Suppressor macrophage (primary cell): ENCODE measurements at places on chromosomes 6 and 20.

- no peak for DNase-seq
These were observed 89.4 kb downstream of the GRM4 start for GRCh38 chr6:34056305-34057108.

DNA sequence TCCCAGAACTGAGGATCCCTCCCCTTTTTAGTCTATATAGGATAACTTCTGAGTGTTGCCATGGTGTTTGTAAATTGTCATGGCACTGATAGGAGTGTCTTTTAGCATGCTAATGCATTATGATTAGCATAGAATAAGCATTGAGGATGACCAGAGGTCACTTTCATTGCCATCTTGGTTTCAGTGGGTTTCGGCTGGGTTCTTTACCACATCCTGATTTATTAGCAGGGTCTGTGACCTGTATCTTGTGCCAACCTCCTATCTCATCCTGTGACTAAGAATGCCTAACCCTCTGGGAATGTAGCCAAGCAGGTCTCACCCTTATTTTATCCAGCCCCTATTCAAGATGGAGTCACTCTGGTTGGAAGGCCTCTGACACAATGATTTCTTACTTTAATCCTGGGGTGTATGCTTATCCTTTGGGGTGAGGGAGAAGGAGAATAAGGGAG, 19.6 kb downstream of the WFDC2 start:
- no peak for DNase-seq

DNA sequence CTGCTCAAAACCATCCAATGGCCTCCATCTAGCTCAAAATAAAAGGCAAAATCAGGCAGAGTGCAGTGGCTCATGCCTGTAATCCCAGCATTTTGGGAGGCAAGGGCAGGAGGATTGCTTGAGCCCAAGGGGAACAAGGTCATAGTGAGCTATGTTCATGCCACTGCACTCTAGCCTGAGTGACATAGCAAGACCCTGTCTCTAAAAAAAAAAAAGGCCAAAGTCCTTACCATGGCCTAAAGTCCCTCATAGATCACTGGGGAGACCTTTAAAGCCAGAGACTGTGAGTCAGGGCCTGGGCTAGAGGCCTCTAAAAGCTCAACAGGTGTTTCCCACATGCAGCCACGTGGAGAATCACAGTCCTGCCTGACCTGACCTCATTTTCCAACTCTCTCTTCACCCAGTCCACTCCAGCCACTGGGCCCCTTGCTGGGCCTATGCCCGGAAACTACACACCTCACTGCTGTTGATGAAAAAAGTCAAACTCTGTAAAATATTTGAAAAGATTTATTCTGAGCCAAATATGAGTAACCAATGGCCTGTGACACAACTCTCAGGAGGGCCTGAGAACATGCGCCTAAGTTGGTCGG, 28.2 kb upstream of the TAB2 start:
- no peak for DNase-seq

DNA sequence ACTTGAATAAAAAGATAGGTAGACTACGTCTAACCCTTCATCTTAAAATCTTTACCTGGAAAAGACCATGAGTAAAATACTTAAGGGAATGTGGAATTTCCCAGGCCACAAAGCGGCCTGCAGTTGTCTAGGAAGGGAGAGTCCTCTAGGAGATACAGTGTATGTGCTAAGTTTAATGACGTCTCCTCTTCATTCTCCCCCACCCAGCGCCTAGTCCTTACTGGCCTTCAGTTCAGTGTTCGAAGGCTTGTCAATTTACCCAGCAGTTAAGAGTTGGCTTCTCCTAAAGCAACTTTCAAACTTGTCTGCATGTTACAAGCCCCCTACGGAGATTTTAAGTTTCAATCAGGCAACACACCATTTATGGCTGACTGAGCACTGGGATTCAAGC, 35.2 kb downstream of the HFE start:
- DNase-seq = no peak

- DNase-seq = no peak
These were observed 29.8 kb upstream of the CST5 start for GRCh38 chr20:23909390-23909789.

DNA sequence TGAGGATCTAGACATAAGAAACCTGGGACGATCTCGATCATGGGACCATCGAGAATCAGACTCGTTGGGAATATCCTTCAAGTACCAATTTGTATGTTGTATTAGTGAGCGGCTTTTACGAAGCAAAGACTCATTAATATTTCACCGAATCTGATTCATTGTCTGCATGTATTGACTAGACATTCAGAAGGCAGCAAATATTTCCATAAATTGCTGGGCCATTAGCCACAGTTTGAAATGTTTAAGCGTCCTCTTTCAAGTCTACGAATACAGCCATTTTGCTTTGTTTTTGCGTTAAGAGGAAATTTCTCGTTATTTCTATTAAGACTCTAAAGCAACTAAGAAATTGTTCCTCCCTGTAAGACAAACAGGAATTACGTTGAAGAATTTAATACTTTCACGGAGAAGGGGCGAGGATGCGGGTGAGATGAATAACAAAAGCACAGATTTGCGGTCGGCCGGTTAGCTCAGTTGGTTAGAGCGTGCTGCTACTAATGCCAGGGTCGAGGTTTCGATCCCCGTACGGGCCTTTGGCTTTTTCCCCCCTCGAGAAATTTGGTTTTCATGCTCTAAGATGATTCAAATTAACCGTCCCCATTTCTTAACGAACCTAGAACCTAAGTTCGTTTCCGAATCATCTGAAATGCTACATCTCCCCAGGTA, 18.5 kb downstream of the POM121L2 start:
- no peak for DNase-seq

GRCh38 chr6:88238065-88238464, 71.9 kb upstream of the CNR1 start:
- peak; percentile 43 for DNase-seq

GRCh38 chr20:34042262-34042661, 48.6 kb downstream of the RALY start:
- no peak for DNase-seq

GRCh38 chr20:25045343-25045712, 12.6 kb downstream of the ACSS1 start:
- DNase-seq = no peak

- no peak for DNase-seq
These were observed 60.8 kb downstream of the TTI1 start for GRCh38 chr20:37972256-37973058.

DNA sequence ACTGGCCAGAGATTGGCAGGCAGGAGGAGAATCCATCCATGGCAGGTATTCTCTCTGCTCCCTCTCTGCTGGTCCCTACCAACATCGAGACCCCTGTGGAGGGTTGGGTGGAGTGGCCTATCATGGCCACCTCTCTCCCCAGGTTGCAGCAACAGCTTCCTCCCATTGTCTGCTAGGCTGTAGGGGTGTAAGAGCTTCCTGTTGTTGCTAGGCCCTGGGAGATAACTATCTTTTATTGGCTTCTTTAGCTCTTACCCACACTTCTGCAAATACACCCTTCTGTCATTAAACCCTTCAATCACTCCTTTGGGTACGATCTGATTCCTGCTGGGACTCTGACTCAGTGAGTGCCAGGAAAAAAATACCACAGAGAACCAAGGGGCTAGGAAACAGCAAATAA, 66.6 kb upstream of the FAM184A start:
- DNase-seq = peak; percentile 36
